ENCODE measurements at places on chromosomes 16 and 17.

- no peak for DNase-seq
These were observed 55.6 kb downstream of the GRB7 start for GRCh38 chr17:39793301-39793872.

DNA sequence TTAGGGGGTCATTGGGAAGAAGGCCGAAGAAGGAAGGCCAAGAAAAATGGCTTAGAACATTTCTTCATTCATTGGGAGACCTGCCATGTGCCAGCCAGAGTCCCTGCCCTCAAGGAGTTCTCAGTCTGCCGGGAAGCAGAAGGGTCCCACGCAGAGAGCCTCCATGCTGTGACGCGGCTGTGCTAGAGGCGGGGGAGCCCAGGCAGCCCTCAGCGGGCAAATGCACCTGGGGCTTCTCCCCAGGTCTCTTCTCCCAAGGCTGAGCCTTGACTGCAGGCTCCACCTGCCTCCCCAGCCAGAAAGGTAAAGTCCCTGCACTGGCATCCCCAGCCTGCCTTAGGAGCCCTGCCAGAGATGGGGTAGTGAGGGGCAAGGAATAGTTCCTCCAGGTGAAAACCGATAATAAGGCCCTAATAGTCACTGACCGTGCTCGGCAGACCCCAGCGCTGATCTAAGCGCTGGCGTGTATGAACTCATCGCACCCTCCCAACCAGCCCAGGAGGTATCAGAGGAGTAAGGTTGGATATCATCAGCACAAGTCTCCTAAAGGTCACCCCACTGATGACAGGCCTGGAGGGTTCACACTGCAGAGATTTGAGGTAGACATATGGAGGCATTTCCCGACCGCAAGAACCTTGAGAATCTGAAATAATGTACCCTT lies 6.0 kb upstream of the CDR2L start:
- DNase-seq, result no peak

GRCh38 chr17:64457156-64457555 lies 8.2 kb downstream of the MILR1 start:
- peak; percentile 14 for DNase-seq

- DNase-seq, result no peak
These were observed 16.7 kb downstream of the IGFBP4 start for GRCh38 chr17:40459636-40460603.

DNA sequence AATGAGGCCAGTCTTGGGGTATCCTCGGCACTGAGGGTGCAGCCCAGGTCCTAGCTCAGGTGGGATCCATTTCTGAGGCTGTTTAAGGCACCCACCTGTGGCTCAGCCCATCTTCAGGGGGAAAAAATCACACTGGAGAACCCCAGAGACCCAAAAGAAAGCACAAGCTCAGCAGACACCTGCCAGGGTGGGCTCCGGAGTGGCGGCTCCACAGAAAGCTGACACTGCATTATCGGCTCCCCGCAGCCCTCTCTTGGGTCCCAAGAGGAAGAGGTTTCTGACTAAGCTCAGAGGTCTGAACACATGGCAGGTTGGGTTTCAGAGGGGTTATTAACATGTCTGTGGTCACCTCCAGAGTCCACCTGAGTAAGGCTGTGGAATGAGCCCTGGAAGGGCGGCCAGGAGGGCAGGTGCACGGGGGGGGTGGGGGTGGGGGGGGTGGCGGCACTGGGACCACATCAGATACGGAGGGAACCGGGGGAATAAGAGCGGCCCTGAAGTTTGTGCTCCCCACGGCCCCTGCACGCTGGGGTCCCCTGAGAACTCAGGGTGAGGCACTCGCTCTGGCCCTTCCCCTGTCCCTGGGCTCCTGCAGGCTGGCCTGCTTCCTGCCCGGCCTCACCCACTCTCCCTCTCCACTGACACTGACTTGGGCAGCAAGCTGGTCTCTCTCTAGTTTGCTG lies 79.5 kb downstream of the TIMM22 start:
- no peak for DNase-seq

DNA sequence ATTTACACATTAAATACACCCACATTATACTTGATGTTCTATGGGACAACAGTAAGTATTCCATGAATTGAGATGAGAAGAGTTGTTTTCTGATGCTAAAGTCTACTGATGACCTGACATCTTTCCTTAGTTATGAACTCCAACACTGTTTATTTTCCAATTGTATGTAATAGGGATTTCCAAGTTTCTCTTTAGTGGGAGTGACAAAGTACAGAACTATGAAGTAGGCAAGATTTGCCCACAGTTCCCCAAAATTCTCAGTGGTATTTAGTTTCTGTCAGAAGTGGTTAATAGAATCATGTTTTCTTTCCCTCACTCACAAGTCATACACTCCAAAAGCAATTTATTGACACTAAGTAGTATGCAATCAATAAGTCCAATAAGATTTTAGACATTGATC lies 22.5 kb upstream of the ABCA6 start:
- DNase-seq, result no peak

- peak; percentile 65 for DNase-seq
These were observed 2.6 kb downstream of the NOG start for GRCh38 chr17:56595831-56596690.

Data from fibroblast of skin of right quadriceps (primary cell).